ENCODE measurements at places on chromosomes 1 and 21.

DNA sequence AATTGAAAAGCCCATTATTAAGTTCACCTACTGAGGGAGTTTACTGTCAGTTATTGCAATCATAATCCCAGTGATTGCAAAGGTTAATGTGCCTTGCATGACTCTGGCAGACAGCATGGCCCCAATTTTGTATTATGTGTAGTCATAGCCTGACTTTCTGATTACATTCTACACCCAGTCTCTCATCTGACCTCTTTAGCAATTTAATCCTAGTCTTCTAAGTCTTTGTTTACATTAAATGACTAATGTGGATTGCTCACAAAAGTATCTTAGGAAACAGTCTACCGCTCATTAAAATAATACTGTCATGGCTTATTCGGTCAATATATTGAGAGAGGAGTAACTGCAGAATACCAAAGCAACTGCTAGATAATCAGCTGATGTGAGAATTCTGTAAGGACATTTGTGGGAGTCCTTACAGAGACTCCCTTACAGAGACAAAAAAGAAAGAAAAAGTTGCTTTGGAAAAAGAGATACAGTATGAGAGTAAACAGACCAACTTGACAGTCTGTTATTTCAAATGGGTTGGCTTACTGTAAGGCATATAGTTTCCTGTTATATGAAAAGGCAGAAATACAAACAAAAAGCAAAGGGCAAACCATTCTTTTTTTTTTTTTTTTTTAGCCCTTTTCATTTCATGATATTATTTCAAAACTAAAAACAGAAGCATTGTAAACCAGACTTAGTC, 42.8 kb downstream of the SMG7 start:
- DNase-seq = no peak

- no peak for DNase-seq
Observed at GRCh38 chr1:161083748-161084596, 5.4 kb downstream of the NECTIN4 start.

DNA sequence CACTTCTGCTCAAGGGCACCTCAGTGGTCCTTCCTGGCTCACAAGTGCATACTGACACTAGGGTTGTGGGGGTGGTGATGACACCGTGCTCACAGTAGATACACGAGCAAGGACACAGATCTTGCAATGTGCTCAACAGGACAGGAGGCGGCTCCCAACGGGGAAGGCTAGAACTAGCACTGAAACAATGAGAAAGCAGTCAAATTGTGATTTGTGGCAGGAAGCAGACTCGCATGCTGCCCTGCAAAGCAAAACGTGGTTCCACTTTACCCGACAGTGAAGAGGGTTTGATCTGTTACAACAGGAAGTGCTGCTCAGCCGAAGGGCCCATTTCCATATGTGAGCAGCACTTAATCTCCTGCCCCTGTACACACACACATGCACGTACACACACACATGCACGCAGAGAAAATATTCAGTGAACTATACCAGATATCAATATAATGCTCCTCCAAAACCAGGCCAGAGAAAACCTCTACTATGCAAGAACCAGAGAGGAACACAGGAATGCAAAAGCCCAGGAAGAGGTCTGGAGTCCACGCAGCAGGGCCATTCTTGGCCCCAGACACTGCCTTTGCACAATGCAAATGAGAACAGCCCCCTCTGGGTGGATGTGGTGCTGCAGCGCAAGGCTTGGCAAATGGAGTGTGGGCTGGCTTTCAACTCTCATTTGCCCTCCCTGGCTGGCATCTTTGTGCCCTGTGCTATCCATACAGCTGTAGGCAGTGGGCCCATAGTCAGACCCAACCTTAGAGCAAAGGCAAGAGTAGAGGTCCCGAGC, 47.1 kb downstream of the KANK4 start:
- DNase-seq = peak; percentile 54

- DNase-seq = no peak
Observed at GRCh38 chr1:5999711-6000443, 7.7 kb upstream of the NPHP4 start.

- DNase-seq = no peak
Observed at GRCh38 chr1:220825819-220826551, 39.3 kb downstream of the MTARC1 start.

DNA sequence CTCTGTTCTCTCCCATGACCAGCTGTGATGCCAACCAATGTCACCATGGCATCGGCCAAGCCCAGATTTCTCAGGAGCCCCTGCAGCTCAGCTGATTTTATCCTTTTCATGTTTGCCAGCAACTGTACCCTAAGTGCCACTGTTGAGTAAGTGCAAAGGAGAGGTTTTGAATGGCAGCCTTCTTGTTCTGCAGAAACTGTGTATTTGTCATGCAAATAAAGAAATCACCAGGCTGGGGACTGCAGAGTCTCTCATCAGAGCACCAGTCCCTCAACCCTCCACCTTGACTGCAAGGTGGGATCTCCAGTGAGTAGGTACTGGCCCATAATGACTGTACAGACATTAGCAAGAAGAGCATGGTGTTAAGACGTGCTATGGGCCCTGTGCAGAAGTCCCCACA, 26.6 kb downstream of the C8B start:
- no peak for DNase-seq

DNA sequence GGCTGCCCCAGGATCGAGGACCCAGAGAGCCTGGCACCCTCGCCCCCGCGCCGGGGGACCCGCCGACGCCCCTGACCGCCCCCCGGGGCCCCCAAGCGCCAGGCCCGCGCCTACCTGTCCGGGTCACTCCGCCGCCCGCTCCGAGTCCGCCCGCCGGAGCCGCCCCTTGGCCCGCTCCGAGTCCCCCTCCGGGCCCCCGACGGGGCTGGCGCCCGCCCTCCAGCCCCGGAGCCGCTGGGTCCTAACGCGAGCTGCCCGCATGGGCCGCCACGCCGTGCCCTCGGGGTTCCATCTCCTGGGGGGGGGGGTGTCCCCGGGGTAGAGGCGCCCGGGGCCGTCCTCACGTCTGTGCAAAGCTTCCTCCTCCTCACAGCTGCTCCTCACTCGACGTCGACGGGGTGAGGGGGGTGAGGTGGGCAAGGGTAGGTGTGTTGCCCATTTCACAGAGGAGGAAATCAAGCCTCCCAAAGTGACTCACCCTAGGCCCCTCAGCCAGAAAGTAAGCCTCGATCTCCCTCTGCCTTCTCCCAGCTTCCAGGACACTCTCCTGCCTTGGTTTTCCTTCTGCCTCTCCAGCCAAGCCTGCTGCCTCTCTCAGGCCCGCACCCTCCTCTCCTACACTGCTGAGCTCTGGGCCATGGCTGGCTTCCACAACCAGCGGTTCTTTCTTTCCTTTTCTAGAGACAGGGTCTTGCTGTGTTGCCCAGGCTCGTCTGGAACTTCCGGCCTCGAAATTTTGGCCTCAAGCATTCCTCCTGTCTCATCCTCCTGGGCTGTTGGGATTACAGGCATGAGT, at the start of gene MFAP2:
Gene MFAP2 (minus strand): TSS at position 148 of the 796 bp plus-strand sequence. CDS start 2,347 bp downstream, outside the sequence.
- DNase-seq = no peak

GRCh38 chr1:28050776-28051175, 37.6 kb downstream of the EYA3 start:
- no peak for DNase-seq

DNA sequence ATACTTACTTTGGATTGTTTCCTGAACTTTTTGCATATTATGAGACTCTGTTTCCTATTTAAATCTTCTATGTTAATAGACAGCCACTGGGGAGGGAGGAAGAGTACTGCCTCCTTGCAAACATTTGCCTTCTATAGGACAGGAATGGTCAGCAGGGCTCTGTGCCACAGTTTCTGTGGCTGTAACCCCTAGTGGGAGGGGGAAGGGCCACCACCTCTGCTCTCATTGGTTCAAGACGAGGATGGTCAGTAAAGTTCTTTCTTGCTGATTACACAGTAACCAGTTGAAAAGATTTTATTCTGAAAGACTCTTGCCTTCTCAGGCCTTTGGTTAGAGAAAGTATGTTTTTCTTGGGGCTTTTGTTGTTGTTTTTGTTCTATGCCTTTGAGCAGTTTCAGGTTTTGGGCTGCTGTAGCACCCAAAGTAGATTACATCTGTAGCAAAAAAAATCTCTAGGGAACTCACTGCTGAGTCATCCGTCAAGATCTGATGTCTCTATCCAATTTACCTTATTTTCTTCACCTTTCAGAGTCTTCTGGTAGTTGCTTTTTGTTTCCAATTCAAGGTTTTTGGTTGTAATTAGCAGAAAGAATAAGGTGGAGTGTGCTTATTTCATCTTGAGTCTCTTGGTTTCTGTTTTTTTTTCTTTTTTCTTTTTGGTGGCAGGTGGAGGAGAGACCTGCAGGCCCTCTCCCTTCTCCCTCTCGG, 23.1 kb downstream of the SLC35A3 start:
- DNase-seq = no peak

GRCh38 chr1:239185245-239185619, 201.1 kb upstream of the CHRM3 start:
- DNase-seq = no peak

DNA sequence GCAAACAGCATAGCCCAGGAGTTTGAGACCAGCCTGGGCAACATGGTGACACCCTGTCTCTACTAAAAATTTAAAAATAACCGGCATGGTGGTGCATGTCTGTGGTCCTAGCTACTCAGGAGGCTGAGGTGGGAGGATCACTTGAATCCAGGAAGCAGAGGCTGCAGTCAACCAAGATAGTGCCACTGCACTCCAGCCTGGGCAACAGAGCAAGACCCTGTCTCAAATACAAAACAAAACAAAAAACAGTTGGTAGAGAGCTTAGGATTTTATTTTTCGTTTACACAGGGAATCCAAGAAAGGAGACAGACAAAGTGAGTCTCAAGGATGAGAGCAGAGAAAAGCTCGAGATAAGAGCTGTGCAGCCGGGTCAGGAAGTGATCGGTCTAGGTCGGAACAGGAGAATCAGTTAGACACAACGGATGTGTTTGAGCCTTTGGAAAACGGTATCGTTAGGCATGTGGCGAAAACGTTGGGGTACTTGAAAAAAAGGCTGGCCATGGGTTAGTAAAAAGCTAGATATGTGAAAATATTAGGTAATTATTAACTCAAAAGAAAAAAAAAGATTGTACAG, 1.7 kb upstream of the MIB2 start:
- DNase-seq = no peak

- no peak for DNase-seq
Observed at GRCh38 chr1:47660622-47661021, 222.8 kb downstream of the FOXD2 start.

DNA sequence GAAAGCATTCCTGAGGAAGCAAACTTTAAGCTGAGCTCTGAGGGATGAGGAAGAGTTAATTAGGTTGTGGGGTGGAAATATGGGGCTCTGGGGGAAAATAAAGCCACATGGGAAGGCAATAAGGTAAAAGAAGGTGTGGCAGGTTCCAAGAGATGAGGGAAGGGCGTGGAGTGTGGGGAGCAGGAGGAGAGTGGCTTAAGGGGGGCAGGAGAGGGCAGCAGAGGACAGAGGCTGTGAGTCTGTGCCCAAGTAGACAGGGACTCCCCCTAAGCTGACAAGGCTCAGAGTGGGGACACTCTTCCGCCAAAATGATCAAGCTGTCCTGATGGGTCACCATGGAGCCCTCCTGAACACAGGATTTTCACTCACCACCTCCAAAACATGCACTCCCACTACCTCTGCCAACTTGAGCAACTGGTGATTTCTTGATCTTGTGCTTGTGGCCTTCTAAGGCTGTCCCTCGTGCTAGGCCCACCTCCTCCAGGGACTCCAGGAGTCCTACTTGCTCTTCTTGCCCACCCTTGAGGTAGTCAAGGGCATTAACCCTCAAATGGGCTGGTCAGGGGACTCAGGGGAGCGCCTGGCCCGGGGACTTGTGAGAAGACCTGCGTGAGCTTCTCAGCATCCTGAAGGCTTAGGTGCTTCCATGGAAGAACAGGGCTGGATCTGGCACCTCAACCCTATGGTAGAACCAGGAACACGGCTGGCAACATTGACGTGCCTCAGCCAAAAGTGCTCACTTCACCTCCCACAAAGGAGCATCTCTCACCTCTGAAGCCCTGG, 23.4 kb downstream of the DMAP1 start:
- DNase-seq = no peak

GRCh38 chr1:54944610-54945392, 35.6 kb upstream of the TMEM61 start:
- DNase-seq = peak; percentile 68

- no peak for DNase-seq
Observed at GRCh38 chr1:36157973-36158826, 2.2 kb downstream of the MAP7D1 start.

DNA sequence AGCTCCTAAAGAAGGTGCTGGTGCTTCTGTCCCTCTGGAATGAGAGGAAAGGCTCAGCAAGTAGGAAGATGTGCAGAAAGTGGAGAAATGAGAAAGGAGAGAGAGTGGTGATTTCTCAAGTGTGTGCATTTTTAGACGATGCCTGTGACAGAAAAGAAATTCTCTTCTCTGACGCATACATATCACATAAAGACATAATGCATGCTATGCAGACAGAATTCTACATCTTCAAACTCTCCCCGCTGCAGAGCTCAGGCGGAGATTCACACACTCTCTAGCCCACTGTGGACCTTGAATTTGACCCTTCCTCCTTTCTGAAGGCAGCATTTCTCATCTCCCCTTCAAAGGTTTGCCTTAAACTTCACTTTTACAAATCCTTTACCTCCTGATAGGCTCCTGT, 52.0 kb upstream of the CAMK1G start:
- no peak for DNase-seq

DNA sequence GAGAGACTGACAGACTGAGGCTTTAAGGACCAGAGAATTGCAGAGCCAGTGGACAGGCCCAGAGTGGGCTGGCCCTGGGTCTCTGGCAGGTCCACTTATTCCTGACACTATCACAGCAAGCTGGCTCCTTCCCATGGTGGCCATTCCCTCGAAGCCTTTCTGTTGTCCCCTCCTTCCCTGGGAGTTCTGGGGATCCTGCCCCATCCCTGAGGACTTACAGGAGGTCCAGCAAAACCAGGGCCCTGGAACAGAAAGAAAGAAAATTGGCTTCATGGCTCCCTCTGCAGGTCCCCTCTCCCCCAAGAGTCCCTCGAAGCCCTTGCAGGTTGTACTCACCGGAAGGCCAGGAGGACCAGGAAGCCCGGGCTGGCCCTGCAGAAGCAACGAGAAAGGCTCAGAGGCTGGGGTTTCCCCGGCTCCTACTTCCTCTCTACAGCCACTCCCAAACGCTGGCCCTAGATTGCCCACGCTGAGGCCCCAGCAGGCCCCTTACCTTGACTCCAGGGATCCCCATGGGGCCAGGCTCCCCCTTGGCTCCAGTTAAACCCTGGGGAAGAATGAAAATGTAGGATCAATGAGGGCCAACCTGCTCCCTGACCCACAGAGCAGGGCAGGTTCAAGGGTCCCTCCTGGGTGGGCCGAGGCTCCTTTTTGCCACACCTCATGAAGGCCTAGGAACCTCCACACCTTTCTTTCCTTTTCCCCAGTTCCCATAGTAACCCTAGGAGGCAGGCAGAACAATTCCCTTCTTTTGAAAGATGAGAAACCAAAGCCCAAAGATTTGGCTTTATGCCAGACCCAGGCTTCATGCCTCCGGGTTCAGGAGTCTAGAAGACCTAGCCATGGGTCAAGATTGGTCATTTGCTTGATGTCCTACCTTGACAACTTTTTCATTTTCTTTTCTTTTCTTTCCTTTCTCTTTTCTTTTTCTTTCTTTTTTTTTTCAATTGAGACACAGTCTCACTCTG, 4.6 kb downstream of the COL9A2 start:
- DNase-seq = no peak
